Activated CD8-positive, alpha-beta memory T cell treated with anti-CD3 and anti-CD28 coated beads, Interleukin-2, amount 50 U/mL, for 4 hours (primary cell): ENCODE measurements at places on chromosomes 12 and 14.

DNA sequence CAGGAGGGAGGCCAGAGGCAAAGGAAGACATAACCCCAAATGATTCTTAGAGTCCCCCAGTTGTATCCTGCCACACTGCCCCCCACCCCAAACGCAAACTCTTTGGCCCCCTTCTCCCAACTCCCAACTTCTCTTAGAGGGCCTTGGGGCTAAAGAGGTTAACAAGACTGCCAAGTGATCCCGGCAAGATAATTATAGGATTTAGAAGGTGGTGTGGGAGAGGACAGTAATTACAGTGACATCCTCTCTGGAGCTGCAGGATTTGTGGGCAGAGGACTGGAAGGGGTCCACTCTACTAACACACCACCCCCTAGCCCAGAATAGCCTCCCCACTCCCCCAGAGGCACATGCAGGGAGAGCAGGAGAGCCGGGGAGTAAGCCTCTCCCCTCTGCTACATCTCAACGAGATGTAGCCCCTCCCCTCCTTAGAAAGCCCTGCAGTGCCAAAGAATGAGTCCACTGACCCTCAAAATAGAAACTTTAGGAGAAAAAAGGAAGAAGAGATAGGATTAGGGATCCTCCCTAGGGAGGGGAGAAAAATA is 5.3 kb upstream of the GDF11 start:
- DNase-seq = no peak

- peak; percentile 57 for DNase-seq
Measured at GRCh38 chr14:76386944-76387782, 11.2 kb downstream of the ESRRB start.

- no peak for DNase-seq
Measured at GRCh38 chr12:30988646-30989286, 62.2 kb downstream of the TSPAN11 start.

DNA sequence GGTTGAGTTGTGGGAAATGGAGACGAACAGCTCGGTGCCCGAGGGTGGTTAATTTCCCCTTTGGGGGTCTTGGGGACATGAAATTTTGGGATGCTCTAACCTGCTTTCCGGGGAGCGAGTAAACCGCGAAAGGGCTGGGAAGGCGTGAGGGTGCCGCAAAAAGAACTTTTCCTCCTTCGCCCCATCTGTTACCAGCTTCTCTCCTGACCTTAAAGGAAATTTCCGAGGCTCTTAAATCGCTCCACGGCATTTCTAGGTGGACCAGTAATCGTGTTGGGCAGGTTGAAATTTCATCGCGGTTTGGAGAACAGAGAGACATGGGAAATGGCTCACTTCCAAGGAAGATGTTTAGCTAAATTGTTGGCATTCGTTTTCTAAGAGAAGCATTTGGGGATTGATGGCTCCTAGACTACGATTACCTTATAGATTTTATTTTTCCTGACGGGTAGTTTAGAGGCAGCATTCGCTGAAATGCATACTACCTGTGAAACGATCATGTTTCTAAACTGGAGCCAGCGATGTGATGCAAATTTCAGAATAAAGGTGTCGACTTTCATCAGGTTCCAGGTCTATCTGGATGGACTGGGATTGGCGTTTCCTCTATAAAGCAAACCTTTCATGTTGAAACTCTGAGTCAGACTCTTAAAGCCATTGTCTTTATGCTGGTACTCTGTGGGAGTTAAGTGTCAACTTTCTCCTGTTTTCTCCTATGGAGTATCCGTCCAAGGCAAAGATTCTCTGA is 414.5 kb downstream of the PCNX1 start:
- DNase-seq = no peak

DNA sequence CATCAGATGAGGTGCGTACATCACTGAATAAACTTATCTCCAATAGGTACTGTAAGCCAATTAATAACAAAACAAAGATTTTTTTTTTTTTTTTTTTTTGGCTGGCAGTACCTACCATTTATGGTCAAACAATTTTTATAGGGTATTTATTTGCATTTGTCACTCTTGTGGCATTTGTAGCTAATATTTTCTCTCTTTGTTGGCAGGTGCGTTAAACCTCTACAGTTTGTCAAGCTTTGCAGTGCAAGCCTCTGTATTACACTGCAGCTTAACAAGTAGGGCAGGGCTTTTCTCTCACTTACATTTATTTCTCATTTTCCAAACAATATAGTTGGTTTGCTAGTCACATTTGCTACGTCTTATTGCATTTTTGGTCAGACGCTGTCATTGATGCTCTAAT is 12.3 kb downstream of the PRPF39 start:
- no peak for DNase-seq

DNA sequence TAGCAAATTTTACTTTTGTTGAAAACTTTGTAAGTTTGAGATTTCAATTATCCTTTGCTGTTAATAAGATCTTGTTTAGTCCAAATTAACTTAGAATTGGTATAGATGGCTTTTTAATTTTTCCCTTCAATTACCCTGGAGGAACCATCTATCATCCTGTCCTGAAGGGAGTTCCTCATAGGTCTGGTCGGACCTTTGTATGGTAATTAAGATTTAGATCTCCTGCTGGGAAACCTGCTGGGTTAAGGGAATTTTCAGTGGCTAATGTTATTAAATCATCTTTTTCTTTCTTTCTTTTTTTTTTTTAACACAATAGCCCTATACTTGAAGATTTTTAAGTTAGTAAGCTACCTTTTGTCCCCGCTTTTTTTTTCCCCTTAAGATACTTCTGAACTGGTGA is 63.0 kb upstream of the PRMT8 start:
- DNase-seq = no peak
